ENCODE measurements at places on chromosomes 4 and X.

DNA sequence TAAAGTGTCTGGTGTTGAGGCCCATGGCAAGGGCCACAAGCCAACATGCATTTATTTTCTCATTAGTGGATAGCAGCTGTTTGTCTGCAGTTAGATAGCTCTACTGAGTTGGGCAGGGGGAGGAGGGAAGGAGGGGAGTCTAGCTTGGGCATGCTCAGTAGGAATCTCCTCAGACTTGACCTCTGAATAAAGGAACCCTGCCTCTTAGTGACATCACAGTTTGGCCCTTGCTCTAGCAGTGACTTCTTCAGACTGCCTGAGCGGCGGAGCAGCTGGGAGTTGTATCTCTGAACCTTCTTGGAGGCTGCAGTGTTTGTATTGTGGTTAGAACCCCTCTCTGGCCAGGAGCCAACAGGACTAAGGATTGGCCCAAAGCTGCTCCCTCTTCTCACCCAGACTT lies 57.4 kb downstream of the BCORL1 start:
- DNase-seq: no peak

DNA sequence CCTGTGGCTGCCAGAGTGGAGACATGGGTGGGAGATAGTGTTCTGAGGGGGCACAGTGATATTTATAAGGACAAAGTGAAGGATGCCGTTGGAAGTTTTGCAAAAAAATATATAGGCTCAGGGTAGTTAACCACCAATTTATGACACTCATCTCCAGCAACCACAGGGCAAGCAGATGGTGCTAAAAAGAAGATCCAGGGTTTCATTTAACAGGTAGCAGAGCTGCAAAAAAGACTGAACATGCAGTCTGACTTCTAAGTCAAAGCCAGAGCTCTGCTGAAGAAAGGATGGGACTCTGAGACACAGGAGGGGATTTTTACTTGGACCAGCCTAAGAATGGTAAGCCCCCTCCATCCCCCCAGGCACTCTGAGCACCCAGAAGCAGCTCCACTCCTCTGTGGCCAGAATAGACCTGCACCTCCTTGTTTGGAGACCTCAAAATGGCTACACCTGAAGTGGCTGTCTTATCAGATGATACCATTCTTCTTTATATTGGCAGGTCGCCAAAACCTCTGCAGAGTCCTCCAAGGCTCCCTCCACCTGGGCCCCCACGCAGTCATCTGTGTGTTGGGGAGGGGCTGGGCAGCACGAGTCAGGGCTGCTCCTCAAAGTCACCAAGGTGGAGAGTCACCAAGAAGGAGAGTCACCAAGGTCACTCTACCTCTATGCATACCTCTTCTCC lies 161.4 kb upstream of the FAM9B start:
- DNase-seq: no peak

GRCh38 chr4:174405923-174406322 lies 116.4 kb downstream of the HPGD start:
- DNase-seq: no peak

- no peak for DNase-seq
Observed at GRCh38 chr4:170339522-170339921, 249.8 kb upstream of the AADAT start.

- DNase-seq: no peak
Observed at GRCh38 chr4:117811731-117812130, 222.6 kb upstream of the NDST3 start.

GRCh38 chrX:21656587-21657317 lies 1.4 kb downstream of the KLHL34 start:
- no peak for DNase-seq

GRCh38 chr4:140726776-140727500 lies 29.2 kb downstream of the TBC1D9 start:
- no peak for DNase-seq

DNA sequence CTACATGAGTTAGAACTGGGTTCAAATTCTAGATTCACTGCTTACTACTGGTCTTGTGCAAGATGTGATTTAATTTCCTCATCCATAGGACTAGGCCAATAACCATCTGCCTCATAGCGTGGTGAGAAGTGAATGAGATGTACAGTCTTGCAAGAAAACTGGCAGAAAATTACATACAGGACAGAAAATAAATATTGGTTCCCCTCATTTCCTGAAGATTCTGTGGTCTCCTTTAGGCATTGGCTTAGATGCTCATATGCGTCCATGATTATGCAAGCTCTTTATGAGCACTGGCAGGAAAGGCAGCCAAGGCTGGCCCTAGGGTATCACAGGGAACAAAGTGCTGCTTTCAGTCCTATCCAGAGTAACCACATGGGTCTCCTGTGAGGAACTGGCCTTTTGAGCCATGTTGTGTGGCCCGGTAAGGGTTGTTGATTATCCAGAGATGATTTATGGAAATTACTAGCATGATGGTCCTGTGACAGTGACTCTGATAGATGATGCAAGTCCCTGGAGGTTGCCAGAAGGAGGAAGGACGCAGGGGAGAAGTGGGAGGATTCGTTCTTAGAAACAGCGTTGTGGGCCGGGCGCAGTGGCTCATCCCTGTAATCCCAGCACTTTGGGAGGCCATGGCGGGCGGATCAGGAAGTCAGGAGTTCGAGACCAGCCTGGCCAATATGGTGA lies 9.9 kb upstream of the MOB1B start:
- DNase-seq: no peak

DNA sequence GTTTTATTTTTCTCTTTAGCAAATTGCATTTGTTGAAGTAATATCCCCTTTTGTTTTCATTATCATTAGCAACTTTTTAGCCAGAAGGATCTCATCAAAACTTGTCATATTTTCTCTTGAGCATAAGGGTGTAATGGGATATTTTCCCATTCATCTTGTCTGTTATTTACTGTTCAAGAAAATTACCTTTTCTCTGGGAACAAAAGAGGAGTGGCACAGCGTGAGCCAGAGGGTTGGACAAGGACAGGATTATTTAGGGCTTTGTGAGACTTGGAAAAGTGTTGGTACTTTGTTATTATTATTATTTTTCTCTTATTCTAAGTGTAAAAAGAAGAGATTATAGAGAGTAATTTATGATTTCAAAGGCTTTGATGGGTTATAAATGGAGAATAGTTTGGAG lies 135.9 kb downstream of the PRKX start:
- no peak for DNase-seq

Data from stimulated activated CD8-positive, alpha-beta memory T cell treated with anti-CD3 and anti-CD28 coated beads, Interleukin-4, amount 100 ng/mL, for 1 hour (primary cell).